ENCODE measurements at places on chromosomes 6 and 20.

DNA sequence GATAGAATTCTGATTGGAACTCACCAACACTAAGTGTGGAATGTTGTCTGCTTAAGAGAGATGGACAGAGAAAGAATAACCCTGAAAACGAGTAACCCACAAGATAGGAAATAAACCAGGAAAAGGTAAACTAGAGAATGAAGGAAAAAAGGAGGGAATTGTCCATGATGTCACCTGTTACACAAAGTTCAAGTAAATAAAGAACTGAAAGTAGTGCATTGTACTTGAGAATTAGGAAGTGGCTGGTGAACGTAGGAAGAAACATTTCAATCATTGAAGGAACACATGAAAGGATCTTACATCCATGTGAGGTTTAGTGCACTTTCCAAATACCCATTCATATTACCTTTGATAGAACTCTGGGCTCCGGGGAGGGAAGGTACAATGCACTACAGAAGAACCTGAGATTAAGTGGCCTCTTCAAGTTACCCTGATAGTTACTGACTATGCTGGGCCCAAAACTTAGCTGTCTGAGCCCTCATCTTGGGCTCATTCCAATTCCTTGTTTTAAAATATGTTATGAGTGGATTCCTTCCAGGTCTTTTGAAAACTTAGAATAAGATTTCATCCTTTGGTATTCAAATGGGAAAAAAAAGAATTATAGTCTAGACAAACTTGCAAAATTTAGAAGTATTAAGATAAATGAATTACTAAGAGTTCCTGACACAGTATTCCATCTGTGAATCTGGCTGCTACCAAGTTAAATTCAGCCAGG, 1.1 kb upstream of the STX7 start:
- no peak for DNase-seq

GRCh38 chr6:116060572-116061283, at the start of gene FRK:
FRK (minus strand) TSS chr6:116060891; CDS start chr6:116060311, 580 bp downstream.
- no peak for DNase-seq

GRCh38 chr6:28648878-28649375, 123.2 kb downstream of the GPX5 start:
- DNase-seq: no peak

DNA sequence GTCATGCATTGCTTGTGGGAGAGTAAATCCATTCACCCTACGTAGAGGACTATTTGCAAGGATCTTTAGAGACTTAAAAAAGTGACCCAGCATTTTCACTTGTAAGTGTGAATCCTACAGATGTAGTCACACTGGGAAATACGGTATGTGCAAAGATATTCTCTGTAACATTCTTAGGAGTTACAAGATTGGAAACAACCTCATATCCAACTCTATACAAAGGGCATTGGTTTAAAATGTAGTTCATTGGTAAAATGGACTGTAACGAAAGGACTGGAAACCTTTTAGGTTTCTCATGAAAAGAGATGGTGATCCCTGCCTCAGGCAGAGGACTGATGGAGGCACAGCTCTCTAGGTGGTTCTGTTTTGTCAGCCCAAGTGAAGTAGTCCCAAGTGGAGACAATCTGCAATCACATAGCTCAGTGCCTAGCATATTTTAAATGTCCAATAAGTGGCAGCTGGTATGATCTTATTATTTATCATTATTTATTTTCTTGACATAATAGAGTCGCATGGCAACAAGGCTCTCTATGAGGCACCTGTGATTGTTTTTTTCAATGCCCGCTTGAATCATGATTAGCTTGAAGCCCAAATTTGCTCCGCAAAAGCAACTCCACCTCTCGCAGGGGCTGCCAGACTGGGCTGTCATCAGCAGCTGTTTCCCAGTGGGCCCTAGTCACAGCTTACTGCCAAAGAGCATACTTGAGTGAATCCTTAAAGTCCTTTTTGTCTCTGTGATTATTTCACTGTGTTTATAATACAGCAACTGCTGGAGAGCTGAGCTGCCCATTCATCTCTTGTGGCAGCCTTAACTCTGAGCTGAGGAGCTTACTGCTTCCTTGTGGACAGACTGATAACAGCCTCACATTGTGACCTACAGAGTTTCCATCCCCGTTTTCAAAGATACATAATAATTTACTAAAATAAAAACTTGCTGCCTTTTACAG, 19.8 kb upstream of the ENPP1 start:
- no peak for DNase-seq

DNA sequence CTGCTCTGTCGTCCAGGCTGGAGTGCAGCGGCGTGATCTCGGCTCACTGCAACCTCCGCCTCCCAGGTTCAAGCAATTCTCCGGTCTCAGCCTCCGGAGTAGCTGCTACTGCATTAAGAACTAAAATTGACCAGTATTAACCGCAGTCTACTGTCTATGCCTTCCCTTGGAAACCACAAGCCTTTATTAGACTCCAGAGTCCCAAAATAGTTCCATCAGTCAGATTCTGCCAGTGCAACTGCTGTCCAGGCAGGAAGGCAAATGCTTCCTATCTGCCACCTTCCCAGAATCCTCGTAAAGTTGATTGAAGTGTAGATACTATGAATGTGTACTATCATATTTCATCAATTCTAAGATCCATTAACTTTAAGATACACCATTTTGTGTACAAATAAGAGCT, 16.7 kb downstream of the KAT14 start:
- DNase-seq: no peak

DNA sequence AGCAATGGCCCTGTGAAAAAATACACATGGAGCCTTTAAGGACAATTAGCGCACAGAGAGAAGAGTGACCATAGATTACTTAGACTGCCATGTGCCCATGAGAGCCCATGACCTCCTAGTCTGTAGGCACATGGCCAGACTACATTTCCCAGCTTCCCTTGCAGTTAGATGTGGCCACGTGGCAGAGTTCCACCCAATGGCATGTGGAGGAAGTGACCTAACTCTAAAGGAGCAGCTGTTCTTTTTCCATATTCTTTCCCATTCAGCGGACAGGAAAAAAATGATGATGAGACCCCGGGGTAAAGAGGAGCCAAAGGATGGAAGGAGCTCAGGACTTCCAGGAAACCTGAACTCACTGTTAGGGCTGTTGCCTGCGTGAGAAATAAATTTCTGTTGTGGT, 116.6 kb downstream of the CBLN4 start:
- no peak for DNase-seq

DNA sequence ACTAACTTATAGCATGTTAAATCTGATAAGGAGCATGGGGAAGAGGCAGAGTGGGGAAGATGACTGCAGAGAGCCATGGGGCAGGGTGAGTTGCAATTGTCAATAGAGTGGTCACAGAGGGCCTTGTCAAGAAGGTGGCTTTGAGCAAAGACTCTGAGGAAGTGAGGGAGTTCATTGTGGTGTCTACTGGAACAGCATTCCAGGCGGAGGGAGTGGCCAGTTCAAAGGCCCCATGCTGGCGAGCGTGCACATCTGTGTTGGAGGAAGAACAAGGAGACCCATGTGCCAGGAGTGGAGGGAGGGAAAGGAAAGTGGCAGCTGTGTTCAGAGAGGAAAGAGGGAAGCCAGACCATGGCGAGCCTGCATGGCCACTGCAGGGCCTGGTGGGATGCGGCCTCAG, 15.8 kb upstream of the GPR6 start:
- no peak for DNase-seq

GRCh38 chr6:38815250-38815649, 100.1 kb downstream of the DNAH8 start:
- no peak for DNase-seq

DNA sequence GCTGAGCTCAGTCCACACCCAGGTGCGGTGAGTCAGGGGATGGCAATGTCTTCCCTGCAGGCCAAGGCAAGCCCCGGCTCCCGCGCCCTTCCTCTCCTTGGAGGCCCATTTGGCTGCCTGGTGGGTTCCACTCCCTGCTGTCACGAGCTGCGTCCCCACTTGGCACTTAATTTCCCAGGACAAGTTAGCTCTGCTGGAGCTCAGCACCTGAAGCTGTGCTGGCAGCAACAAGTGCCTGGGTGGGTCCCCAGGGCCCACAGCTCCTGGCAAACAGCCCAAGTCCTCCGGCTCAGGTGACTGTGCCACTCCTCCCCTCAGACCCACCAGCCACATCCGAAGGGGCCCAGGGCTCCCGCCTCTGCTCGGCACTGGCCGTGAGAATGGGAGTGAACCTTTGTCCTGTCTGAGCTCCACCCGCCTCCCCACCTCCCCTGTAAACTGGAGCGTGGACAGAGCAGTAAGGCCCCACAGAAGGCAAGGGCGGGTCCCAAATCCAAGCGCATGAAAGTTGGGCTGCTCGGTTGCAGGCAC, 16.9 kb downstream of the LAMA5 start:
- DNase-seq: no peak

DNA sequence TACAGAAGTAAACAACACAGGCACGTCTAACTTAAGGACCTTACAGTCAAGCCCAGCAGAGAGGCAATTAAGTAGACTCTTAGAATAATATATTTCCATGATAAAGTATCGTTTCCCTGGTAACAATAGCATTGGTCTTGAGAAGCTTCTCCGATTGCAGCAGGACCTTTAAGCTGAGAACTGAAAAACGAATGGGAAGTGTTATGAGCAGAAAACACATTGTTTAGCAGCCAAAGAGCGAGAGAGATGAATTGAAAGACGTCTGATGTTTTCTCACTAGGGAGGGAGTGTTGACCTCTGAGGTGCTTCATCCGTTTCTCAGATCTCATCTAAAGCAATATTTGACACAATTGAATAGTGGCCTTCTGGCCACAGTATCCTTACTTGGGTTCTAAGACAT, 855 bp downstream of the BYSL start:
- DNase-seq: no peak

DNA sequence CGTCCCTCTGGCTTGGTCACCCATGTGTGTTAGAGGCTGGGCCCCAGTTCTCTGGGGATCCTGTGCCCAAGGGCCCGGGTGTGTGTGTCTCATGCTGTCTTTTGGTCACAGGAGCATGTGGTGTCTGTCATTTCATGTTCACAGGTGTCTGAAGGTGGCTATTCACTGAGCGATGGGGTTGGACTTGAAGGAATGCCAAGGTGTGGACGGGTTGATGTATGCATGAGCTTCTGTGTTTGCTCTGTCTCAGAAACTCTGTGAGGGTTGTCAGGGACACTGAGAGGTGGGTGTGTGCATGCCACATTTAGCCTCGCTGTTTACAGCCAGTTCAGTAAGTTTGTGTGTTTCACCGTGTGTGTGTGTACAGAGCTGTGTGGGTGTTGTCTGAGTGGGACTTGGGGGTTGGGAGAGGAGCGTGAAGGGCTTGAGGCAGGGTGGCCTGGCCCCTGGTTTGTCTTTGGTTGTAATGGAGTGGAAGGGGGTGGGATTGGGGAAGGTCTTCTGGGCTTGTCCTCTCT, 1.2 kb downstream of the DDR1 start:
- DNase-seq: no peak

GRCh38 chr6:12265791-12266190, 24.4 kb upstream of the EDN1 start:
- DNase-seq: no peak

DNA sequence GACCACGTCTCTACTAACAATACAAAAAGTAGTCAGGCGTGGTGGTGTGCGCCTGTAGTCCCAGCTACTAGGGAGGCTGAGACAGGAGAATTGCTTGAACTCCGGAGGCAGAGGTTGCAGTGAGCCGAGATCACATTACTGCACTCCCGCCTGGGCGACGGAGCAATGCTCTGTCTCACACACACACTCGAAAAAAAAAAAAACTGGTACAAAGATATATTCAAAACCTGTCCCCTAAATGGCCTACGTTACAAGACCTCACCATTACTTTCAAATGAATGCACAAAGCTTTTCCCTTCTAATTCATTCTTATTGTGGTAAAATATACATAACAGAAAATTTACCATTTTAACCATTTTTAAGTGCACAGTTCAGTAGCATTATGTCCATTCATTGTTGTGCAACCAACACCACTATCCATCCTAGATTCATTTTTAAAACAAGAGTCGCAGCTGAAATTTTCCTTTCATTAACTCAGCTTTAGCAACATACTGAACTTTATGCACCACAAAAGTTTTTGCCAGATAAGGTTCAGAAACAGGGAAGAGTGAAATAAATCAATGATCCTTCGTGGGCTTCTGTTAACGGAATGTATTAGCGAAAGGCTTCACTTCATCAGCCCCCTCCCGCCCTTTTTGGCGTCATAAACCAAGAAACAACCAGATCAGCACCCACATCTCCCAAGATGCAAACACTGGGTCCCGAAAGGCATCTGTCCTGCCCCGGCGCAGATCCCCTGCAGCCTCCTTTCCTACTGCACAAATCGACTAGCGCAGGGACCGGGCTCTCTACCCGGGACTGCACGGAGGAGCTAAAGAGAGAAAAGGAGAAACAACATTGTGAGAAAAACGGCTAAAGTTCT, 825 bp upstream of the FAM135A start:
- peak; percentile 4 for DNase-seq

- DNase-seq: no peak
Measured at GRCh38 chr6:68975816-68976215, 340.7 kb downstream of the ADGRB3 start.

DNA sequence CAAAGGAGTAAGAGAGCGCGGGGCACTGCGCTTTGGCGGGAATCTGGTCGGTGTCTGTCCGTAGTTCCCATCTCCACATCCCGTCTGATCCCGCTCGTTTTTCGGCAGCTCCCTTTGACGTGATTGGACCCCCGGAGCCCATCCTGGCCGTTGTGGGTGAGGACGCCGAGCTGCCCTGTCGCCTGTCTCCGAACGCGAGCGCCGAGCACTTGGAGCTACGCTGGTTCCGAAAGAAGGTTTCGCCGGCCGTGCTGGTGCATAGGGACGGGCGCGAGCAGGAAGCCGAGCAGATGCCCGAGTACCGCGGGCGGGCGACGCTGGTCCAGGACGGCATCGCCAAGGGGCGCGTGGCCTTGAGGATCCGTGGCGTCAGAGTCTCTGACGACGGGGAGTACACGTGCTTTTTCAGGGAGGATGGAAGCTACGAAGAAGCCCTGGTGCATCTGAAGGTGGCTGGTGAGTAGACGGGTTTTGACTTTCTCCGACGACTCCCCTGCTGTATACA, 1.4 kb downstream of the BTN1A1 start:
- peak; percentile 3 for DNase-seq

DNA sequence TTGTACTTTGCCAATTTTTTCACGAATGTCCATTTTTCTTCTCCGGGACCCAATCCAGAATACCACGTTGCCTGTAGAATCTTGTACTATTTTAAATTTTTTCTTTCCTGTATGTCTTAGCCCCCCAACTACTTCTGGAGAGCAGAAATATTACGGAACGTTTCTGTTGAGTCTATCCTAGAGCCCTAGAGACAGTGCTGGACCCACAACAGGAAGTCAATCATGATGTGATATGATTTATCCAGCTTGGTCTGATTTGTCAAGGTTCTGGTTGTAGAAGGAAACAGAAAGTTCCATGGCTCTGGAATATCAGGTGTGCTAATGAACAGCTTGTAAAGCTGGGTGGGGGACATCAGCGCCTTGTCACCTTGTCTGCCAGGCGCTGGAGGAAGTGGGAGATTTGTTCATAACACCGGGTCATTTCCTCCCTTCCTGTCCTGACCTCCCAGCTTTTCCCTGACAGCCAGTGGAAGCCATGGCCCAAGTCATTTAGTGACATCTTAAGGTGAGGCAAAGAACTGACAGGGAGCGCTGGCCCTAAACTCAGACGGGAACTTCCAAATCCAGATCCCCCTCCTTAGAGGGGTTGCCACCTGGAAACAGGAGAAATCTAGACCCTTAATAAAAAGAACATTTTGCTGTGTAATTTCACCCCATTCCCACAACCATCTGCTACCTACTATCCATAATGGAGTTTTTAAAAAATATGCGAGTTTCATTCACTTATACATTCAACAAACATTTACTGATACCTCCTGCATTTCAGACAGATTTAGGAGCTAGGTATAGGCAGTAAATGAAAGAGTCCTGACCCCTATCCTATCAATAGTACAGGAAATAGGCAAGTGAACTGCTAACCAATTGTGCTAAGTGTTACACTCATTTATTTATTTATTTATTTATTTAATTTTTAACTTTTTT, 130.5 kb downstream of the ZFP64 start:
- no peak for DNase-seq

GRCh38 chr6:10347561-10348327, 67.1 kb downstream of the TFAP2A start:
- DNase-seq: no peak

Measured in thoracic aorta (tissue), 2 donors.